Upper lobe of right lung (tissue), 1 donor: ENCODE measurements at places on chromosomes 2 and 18.

- H3K36me3 ChIP-seq, result no peaks in the 10 kb centered on the region
- no peak overlapping the region for H3K27ac ChIP-seq
- no peak for DNase-seq
- no peak overlapping the region for H3K4me3 ChIP-seq
- H3K4me1 ChIP-seq, result no peaks in the 10 kb centered on the region
- H3K27me3 ChIP-seq, result no peaks in the 10 kb centered on the region
These were observed 195.7 kb upstream of the GALNT5 start for GRCh38 chr2:157061799-157062198.

DNA sequence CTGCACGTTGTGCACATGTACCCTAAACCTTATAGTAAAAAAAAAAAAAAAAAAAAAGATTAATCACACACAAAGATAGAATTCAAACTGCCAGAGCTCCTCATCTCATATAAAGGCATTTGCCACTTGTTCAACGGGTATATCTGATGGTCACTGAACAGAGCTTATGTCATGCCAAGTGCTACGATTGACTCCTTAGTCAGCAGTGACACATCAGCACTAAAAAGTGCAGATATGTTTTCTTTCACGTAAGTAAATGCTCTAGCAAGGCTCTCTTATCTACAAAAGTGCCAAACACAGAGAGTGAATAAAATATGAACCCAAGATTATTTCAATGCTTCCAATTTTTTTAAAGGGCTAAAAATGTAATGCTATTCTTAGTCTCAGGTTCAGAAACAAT is 1.1 kb downstream of the LMAN1 start:
- H3K4me1 ChIP-seq, result peaks cover 18% of the 10 kb centered on the region
- H3K4me3 ChIP-seq, result peak overlapping the region; percentile 95
- no peaks in the 10 kb centered on the region for H3K27me3 ChIP-seq
- peaks cover 25% of the 10 kb centered on the region for H3K36me3 ChIP-seq
- DNase-seq, result no peak
- peak overlapping the region; percentile 91 for H3K27ac ChIP-seq

DNA sequence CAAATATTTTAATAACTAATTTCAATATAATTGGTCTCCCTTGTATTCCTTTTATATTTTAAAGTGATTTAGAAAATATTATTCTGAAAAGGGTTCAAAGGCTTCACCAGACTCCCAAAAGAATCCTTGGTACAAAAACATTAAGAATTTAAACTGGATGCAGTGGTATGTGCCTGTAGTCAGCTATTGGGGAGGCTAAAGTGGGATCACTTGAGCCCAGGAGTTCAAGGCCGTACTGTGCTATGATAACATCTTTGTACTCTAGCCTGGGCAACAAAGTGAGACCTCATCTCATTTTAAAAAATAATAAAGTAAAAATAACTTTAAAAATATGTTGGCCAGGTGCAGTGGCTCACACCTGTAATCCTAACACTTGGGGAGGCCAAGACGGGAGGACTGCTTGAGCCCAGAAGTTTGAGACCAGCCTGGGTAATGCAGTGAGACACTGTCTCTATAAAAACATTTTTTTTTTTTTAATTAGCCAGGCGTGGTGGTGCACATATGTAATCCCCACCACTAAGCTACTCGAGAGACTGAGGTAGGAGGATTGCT is 14.7 kb downstream of the NCL start:
- no peaks in the 10 kb centered on the region for H3K4me1 ChIP-seq
- no peak overlapping the region for H3K27ac ChIP-seq
- peaks cover 22% of the 10 kb centered on the region for H3K36me3 ChIP-seq

GRCh38 chr18:76232779-76233178 is 262.3 kb downstream of the ZNF516 start:
- no peak overlapping the region for H3K27ac ChIP-seq
- H3K27me3 ChIP-seq, result no peaks in the 10 kb centered on the region
- H3K4me1 ChIP-seq, result no peaks in the 10 kb centered on the region
- DNase-seq, result no peak
- H3K4me3 ChIP-seq, result no peak overlapping the region
- no peaks in the 10 kb centered on the region for H3K36me3 ChIP-seq

GRCh38 chr2:215451012-215451756 is 15.3 kb upstream of the FN1 start:
- H3K4me1 ChIP-seq, result no peaks in the 10 kb centered on the region
- H3K36me3 ChIP-seq, result no peaks in the 10 kb centered on the region
- H3K27me3 ChIP-seq, result no peaks in the 10 kb centered on the region
- no peak overlapping the region for H3K27ac ChIP-seq
- no peak overlapping the region for H3K4me3 ChIP-seq
- DNase-seq, result no peak

- no peak overlapping the region for H3K4me3 ChIP-seq
- no peaks in the 10 kb centered on the region for H3K4me1 ChIP-seq
- no peaks in the 10 kb centered on the region for H3K27me3 ChIP-seq
- H3K36me3 ChIP-seq, result no peaks in the 10 kb centered on the region
These were observed 237.4 kb upstream of the ACVR2A start for GRCh38 chr2:147607379-147607778.

DNA sequence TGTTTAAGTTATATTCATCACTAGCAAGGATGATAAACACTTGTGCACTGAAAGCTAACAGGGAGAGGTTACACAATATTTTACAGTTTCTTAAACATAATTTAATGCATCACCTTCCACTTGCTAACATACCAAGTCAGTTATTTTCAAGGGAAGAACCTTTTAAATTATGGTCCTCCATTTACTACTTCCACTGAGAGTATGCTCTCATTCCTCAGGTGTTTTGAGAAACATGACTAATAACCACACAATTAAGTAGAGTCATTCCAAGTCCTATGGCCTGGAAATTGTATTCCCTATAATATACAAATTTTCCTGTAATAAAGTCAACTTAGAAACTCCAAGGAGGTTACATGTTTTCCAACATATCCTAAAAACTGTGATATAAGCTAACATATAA is 152.3 kb upstream of the STON1 start:
- no peaks in the 10 kb centered on the region for H3K27me3 ChIP-seq
- H3K4me1 ChIP-seq, result no peaks in the 10 kb centered on the region
- H3K36me3 ChIP-seq, result peaks cover 40% of the 10 kb centered on the region
- no peak for DNase-seq

DNA sequence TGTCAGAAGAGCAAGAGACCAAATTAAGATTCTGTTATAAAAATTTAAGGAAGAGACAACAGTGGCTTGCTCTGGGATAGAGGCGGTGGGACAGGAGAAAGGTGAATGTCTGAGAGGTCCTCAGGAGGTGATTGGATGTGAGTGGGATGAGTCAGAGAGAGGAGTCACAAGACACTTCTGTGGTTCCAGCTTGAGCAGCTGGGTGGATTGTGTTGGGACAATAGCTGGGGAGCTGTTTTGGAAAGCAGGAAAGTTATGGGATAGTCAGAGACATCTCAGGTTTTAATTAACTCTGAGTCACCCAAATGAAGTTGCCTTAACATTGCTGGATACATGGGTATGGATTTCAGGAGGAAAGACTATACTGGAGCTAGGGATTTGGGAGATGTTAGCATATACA is 218.0 kb upstream of the TRIB2 start:
- H3K36me3 ChIP-seq, result no peaks in the 10 kb centered on the region
- no peaks in the 10 kb centered on the region for H3K27me3 ChIP-seq
- H3K27ac ChIP-seq, result no peak overlapping the region
- H3K4me3 ChIP-seq, result no peak overlapping the region

DNA sequence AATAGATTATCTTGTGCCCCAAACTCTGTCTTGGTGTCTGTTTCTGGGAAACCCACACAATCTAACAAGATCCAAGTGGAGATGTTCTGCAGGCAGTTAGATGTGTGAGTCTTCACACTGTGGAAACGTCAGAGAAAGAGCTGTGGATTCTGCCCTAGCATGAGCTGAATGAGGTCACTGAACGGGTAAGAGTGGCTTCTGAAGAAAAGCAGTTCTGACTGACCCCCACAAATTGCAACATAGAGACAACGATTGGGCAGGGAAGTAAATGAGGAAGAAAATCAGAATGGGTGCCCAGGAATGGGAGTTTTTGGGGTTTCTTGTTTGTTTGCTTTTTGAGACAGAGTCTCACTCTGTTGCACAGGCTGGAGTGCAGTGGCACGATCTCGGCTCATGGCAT is 12.9 kb upstream of the RPL37A start:
- no peak overlapping the region for H3K4me3 ChIP-seq
- peaks cover 19% of the 10 kb centered on the region for H3K36me3 ChIP-seq
- no peaks in the 10 kb centered on the region for H3K27me3 ChIP-seq

DNA sequence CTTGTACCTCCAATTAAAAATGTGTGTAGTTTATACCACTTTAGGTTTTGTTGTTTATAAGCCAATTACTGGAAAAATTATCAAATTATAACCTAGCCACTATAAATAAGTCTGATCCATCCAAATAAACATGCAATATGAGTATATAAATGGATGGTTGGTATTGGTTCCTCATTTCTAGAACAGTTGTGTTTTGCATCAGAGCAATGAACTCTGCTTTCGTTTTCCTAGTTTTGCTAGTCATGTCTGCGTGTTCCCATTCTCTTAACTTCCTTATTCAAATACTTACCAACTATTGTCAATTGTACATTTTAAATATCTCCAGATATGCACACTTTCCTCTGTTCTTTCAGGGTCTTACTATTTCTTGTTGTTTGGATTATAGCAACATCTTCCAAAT is 641.7 kb downstream of the NR4A2 start:
- no peak overlapping the region for H3K4me3 ChIP-seq
- H3K36me3 ChIP-seq, result no peaks in the 10 kb centered on the region
- no peaks in the 10 kb centered on the region for H3K4me1 ChIP-seq
- DNase-seq, result no peak
- no peak overlapping the region for H3K27ac ChIP-seq

GRCh38 chr2:240481720-240482119 is 46.3 kb downstream of the GPC1 start:
- H3K4me3 ChIP-seq, result no peak overlapping the region
- H3K27ac ChIP-seq, result no peak overlapping the region

DNA sequence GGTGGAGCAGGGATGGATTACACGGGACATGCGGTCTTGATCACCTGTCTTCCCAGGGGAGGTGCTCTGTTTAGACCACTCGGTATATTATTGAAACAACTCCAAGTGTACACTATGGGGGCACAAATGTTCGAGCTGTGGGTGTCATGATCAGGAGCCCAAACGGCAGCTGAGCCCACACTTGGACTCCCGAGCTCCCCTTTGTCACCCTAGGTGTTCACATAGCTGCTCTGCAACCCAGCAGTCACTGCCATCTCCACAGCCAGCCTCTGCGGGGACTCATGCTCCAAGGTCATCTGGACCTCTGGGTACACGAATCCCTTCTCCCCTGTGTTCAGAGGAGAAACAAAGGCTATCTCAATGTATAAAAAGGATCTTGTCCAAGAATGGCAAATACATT is 46.0 kb downstream of the CAPN13 start:
- H3K27me3 ChIP-seq, result no peaks in the 10 kb centered on the region
- H3K36me3 ChIP-seq, result no peaks in the 10 kb centered on the region
- DNase-seq, result no peak
- H3K4me3 ChIP-seq, result no peak overlapping the region

- no peak overlapping the region for H3K4me3 ChIP-seq
- no peaks in the 10 kb centered on the region for H3K27me3 ChIP-seq
- H3K27ac ChIP-seq, result no peak overlapping the region
These were observed 62.5 kb downstream of the CDH2 start for GRCh38 chr18:28114472-28114871.

GRCh38 chr2:150371044-150371818 is 116.2 kb downstream of the RND3 start:
- no peak overlapping the region for H3K4me3 ChIP-seq
- no peak for DNase-seq
- no peaks in the 10 kb centered on the region for H3K4me1 ChIP-seq

DNA sequence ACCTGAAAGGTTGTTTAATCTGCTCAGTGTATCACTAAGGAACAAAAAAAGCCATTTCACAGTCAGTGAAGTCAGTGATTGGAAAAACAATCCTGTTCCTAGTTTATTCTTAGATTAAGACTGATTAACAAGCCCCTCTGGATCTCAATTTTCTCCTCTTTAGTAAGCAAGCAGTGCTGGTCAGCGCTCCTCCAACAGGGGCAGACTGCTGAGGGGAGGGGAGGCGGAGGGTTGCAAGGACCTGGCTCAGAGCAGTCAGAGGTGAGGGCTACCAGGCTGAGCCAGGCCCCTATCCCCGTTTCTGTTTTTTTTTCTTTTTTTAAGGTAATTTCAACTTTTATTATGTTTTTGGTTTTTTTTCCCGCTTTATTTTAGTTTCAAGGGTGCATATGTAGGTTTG is 24.7 kb upstream of the KCNS3 start:
- H3K36me3 ChIP-seq, result no peaks in the 10 kb centered on the region
- H3K4me3 ChIP-seq, result no peak overlapping the region
- no peaks in the 10 kb centered on the region for H3K4me1 ChIP-seq
- H3K27me3 ChIP-seq, result no peaks in the 10 kb centered on the region

GRCh38 chr2:9331704-9332103 is 91.6 kb downstream of the ITGB1BP1 start:
- peaks cover 22% of the 10 kb centered on the region for H3K4me1 ChIP-seq
- DNase-seq, result no peak

- peaks cover 8% of the 10 kb centered on the region for H3K4me1 ChIP-seq
- H3K27me3 ChIP-seq, result no peaks in the 10 kb centered on the region
- H3K36me3 ChIP-seq, result no peaks in the 10 kb centered on the region
- peak; percentile 91 for DNase-seq
- H3K27ac ChIP-seq, result peak overlapping the region; percentile 75
These were observed 5.5 kb downstream of the SLC11A1 start for GRCh38 chr2:218387369-218388194.

DNA sequence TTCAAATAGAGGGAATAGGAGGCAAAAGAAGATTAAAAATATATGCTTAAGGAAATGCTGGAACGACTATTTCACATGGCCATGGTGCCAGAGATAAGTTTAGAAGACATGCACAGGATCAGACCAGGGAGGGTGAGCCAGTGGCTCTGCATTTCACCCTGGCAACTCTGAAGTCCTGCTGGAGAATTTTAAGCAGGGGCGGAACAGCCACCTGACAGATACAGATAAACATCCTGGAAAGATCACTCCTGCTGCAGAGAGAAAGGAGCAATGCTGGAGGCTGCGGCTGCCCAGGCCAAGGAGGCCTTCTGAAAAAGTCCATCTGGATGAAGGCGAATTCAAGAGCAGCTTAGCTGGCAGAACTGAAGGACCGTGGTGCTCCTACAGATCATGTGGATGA is 755.9 kb downstream of the RNF144A start:
- no peaks in the 10 kb centered on the region for H3K27me3 ChIP-seq
- H3K36me3 ChIP-seq, result no peaks in the 10 kb centered on the region
- no peak for DNase-seq
- H3K4me3 ChIP-seq, result no peak overlapping the region

GRCh38 chr2:67526283-67526682 is 129.2 kb downstream of the ETAA1 start:
- DNase-seq, result no peak
- H3K27me3 ChIP-seq, result no peaks in the 10 kb centered on the region
- H3K36me3 ChIP-seq, result no peaks in the 10 kb centered on the region
- H3K4me1 ChIP-seq, result peaks cover 4% of the 10 kb centered on the region

- peaks cover 70% of the 10 kb centered on the region for H3K36me3 ChIP-seq
- H3K4me1 ChIP-seq, result no peaks in the 10 kb centered on the region
- H3K27me3 ChIP-seq, result no peaks in the 10 kb centered on the region
- H3K27ac ChIP-seq, result no peak overlapping the region
- no peak for DNase-seq
These were observed 20.3 kb downstream of the SLC30A3 start for GRCh38 chr2:27242614-27242951.
